ENCODE measurements at places on chromosomes 13 and 19.

GRCh38 chr19:42831221-42832019, 48.1 kb downstream of the PSG1 start:
- no peaks in the 10 kb centered on the region for H3K36me3 ChIP-seq
- no peaks in the 10 kb centered on the region for H3K27me3 ChIP-seq
- no peaks in the 10 kb centered on the region for H3K4me1 ChIP-seq
- no peak overlapping the region for H3K4me3 ChIP-seq

DNA sequence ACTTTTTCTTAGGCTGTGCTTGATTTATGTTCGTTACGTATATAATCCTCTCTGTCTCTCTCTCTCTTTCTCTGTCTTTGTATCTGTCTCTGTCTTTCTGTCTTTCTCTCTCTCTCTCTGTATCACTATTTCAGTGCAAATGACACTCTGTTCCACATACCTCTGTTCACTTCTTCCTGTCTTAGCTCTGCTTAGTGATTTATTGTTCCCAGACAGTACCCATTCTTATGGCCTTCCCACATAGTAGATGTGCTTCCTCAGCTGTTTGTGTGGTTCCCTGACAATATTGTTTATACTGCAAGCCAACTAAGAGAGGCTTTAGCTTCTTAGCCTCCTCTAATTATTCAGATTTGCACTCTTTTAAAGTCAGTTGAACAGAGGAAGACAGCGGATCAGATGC, 1244.2 kb downstream of the DIAPH3 start:
- no peaks in the 10 kb centered on the region for H3K36me3 ChIP-seq
- no peak overlapping the region for H3K4me3 ChIP-seq
- no peak overlapping the region for H3K27ac ChIP-seq

- H3K4me3 ChIP-seq = no peak overlapping the region
- no peaks in the 10 kb centered on the region for H3K36me3 ChIP-seq
- H3K27me3 ChIP-seq = peaks cover 4% of the 10 kb centered on the region
Measured at GRCh38 chr19:38360351-38360750, 14.0 kb upstream of the PSMD8 start.

DNA sequence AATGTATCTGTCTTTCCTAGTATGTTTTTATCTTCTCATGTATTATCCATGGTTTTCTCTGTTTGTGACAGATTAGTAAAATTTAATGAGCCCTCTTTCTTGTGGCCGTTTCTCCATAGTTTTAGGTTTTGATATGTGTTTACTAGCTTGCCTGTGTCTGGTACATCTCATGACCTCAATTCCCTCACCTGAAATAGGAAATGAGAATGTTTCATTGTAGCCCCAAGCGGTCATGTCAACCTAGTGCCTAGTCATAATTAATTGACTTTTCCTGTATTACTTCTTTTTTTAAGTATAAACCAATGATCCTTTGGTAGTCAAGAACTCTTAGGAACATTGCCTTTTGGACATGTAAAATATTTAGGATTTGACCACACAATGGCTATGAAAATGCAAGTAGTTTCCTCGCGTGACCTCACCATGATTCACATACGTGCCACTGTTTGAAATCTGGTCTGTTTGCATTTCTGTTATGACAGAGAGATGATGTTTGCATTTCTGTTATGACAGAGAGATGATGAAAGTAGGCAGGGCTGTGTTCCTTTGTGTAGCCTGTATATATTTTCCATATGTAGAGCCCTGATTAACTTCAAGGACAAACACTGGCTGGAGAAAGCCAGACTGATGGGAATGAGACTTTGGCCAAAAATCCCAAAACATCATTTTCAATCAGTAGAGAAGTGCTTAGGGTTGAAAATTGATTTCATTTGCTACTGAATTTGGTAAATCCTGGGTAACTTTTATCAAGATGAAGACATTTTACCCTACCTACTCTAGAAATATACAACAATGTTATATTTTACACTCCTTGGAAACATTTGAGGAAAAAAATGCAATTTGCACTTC, 104.8 kb downstream of the TNFRSF19 start:
- no peak for DNase-seq
- H3K4me3 ChIP-seq = no peak overlapping the region
- no peak overlapping the region for H3K27ac ChIP-seq
- H3K36me3 ChIP-seq = no peaks in the 10 kb centered on the region
- H3K27me3 ChIP-seq = peaks cover 9% of the 10 kb centered on the region

- DNase-seq = no peak
- H3K27me3 ChIP-seq = no peaks in the 10 kb centered on the region
- H3K4me1 ChIP-seq = no peaks in the 10 kb centered on the region
- no peak overlapping the region for H3K4me3 ChIP-seq
Measured at GRCh38 chr19:18674616-18675015, 8.9 kb upstream of the CRTC1 start.

DNA sequence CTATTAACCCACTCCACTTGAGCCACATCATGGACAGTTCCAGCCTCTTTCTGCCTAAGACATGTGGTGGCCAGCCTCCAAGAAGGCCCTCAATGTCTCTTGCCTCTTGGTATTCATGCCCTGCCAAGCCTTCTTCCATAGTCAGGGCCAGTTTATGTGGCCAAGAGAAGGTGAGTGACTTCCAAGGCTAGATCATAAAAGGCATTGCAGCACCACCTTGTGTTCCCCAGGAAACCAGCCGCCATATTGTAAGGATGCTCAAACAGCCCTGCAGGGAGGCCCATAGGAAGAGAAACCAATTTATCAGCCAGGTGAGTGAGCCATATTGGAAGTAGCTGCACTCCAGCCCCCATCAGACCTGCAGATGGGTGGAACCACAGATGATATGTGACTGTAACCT, 12.3 kb upstream of the DNMT1 start:
- H3K4me3 ChIP-seq = no peak overlapping the region
- H3K27me3 ChIP-seq = no peaks in the 10 kb centered on the region
- no peaks in the 10 kb centered on the region for H3K4me1 ChIP-seq
- H3K36me3 ChIP-seq = no peaks in the 10 kb centered on the region
- no peak overlapping the region for H3K27ac ChIP-seq

All from DND-41 (cell line).